ENCODE measurements at places on chromosomes 3 and 15.

DNA sequence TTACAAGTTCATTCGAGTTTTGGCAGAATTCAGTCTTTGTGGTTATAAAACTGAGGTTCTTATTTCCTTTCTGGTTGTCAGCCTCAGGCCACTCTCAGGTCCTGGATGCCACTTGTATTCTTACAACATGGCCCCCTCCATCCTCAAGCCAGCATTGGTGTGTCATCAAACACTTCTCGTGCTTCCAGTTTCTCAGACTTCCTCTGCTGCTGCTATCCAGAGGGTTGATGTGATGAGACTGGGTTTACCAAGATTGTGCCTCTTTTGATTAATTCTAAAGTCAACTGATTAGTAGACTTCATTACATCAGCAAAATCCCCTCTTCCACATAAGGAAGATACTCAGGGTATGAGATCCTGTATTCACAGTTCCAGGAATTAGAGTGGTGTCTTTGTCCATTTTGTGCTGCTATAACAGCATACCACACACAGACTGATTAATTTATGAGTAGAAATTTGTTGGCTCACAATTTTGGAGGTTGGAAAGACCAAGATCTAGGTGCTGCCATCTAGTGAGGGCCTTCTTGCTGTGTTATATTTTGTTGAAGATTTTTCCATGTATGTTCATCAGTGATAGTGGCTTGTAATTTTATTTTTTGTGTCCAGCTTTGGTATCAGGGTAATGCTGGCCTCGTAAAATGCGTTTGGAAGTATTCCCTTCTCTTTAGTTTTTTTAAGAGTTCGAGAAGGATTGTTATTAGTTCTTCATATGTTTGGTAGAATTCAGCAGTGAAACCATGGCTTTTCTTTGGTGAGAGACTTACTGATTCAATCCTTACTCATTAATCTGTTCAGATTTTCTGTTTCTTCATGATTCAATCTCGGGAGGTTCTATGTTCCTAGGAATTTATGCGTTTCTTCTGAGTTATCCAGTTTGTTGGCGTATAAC is 11.1 kb downstream of the LRCH3 start:
- no peak for DNase-seq

- DNase-seq, result no peak
These were observed 22.0 kb upstream of the BCL2L10 start for GRCh38 chr15:52134502-52135144.

DNA sequence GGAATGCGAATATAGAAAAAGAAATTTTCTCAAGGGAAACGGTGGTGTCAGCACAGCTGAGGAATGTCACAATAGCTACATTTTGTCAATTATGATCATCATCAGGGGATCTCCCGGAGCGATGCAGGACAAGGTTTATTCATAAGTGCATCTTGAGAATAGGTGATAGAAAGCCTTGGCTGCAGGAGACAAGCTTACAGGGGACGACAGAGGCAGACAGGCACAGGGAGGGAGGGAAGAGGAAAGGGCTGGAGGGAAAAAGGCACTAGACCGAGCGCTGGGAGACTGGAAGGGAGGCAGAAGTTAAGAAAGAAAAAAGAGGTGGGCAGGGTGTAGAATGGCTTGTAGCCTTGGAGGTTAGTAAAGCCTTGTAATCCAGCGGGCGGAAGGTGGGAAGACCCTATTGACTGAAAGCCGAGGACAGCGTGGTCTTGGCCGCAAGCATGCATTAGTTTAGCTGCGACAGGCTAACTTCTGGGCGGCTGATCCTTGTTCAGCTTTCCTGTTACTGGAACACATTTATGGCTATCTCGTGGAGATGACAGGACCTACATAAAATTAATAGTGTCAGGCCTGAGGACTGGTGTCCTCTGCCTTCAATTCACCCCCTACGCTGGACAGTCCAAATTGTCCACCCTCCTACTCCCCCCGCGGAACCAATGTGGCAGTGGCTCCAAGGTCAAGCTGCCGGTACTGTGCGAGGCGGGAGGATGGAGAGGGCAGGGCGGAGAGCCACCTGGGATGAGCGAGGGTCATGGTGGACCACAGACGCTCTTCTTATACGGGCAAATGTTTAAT is 1.4 kb upstream of the NECTIN3 start:
- peak; percentile 2 for DNase-seq

GRCh38 chr15:82146990-82147461 is 101.2 kb upstream of the MEX3B start:
- peak; percentile 93 for DNase-seq

- DNase-seq, result no peak
These were observed 569.2 kb downstream of the UNC13C start for GRCh38 chr15:54547491-54547890.

- no peak for DNase-seq
These were observed 576.4 kb downstream of the FHIT start for GRCh38 chr3:60674870-60675269.

DNA sequence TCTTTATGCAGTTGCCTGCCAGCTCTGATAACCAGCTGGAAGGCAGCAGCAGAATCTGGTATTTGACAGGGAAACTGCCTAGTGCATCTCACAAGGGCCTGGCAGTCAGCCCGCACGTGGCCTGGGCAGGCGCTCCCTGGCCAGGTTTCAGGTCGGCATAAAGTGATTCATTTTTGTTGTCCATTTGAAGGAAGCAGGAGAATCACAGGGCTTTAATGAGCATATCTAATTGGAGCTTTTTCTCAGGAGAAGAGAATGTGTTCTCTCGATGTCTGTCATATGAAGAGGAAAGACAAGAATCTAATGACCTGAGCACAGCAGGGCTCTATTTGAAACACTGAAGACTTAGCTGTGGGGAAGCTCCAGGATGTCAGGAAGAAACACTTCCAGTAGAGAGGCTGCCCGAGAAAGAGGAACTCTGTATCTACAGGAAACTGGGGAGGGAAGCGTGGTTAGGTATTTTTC is 98.8 kb upstream of the MB21D2 start:
- no peak for DNase-seq

DNA sequence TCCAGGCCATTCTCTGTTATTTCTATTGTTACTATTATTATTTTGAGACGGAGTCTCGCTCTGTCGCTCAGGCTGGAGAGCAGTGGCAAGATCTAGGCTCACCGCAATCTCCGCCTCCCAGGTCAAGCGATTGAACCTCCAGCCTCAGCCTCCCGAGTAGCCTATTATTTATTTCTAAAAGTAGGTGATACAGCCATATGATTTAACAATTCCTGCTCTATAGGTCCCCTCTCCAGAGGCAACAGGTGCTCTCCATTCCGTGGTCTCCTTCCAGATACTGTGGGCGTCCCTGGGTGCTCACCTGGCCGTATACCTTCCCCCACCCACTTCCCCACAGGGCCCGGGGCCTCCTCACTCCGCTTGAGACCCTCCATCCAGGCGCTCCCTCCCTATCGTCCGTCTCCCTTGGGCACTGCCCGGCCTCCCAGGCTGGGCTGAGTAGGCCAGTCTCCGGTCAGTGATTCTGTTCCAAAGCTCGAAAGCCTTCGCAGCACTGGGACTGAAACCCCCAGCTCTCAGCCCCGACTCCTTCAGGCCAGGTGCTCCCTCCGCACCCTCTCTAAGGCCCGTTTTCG is 708 bp upstream of the PTPN23 start:
- DNase-seq, result no peak

DNA sequence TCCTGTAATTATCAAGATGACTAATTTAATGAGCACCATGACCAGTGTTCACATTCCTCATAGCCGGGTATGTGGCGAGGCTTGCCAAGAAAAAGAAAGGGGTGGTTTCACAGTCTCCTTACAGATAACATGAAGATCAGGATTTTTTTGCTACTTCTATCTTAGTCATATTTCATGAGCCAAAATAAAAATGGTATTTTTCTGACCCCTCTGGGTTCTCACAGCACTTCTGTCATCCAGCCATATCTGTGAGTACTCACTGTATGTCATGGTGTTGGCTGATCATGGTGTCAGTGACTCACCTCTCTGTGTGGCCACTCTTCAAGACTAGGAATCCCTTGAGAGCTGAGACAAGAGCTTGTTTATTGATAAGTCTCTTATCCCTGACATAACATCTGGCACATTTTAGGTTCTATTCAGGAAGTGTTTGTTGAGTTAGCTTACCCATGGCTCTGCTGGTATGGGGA is 130.5 kb upstream of the LMCD1 start:
- DNase-seq, result peak; percentile 2

- no peak for DNase-seq
These were observed 53.7 kb upstream of the TRAK1 start for GRCh38 chr3:42037318-42037945.

GRCh38 chr3:114595522-114596028 is 301.7 kb downstream of the TIGIT start:
- DNase-seq, result no peak

DNA sequence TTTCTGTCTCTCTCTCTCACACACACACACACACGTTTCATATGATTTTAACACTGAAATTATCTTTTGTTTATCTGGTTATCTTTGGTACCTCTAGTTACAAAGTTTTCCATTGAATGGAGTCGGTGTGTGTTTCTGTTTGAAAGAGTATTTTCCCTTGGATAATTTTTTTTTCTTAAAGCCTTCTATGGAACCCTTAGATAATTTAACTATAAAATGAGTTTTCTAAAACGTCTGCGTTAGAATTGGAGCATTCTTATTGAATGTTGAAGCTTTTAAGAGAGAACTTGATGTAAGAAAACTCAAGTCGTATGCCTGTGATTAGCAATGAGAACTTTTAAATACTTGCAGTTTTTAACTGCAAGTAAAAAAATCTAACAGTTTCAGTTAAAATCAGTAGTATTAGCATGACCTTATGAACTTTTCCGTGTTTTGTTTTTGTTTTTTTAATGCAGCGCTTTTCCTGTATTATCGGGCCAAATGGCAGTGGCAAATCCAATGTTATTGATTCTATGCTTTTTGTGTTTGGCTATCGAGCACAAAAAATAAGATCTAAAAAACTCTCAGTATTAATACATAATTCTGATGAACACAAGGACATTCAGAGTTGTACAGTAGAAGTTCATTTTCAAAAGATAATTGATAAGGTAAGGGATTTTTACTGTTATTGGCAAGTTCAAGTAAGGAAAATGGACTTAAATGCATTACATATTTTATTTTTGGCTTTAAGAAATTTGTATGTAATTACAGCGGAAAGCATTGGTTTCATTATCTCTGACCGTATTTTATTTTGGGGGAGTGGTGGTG is 3.0 kb downstream of the SMC4 start:
- DNase-seq, result no peak

GRCh38 chr3:27910456-27910855 is 188.3 kb upstream of the EOMES start:
- no peak for DNase-seq

GRCh38 chr3:160205606-160206005 is 19.6 kb upstream of the C3orf80 start:
- no peak for DNase-seq

- DNase-seq, result peak; percentile 70
These were observed 120.9 kb downstream of the ZMAT3 start for GRCh38 chr3:178950676-178951075.

GRCh38 chr3:54120657-54121413 is 1.5 kb upstream of the CACNA2D3 start:
- peak; percentile 50 for DNase-seq

DNA sequence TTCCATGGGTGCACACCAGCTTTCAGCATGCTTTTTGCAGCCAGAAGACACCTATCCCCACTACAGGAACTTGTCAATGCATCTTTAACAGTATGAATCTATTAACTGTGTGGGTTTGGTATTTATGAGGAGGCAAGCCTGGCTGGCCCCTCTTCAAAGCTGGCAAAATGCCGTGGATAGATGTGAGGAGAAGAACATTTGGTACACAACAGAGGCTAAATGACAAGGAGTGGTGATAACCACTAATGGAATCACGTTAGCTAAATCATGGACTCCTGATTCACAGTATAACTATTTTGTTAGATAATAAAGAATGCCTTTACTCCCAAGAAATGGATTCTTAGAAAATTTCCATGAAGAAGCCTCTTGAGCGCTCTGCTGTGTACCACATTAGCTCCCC is 187.2 kb downstream of the CLSTN2 start:
- no peak for DNase-seq

GRCh38 chr3:84165328-84165727 is 793.5 kb upstream of the CADM2 start:
- DNase-seq, result peak; percentile 11

- peak; percentile 59 for DNase-seq
These were observed 147.7 kb downstream of the CADPS start for GRCh38 chr3:62727536-62727935.

DNA sequence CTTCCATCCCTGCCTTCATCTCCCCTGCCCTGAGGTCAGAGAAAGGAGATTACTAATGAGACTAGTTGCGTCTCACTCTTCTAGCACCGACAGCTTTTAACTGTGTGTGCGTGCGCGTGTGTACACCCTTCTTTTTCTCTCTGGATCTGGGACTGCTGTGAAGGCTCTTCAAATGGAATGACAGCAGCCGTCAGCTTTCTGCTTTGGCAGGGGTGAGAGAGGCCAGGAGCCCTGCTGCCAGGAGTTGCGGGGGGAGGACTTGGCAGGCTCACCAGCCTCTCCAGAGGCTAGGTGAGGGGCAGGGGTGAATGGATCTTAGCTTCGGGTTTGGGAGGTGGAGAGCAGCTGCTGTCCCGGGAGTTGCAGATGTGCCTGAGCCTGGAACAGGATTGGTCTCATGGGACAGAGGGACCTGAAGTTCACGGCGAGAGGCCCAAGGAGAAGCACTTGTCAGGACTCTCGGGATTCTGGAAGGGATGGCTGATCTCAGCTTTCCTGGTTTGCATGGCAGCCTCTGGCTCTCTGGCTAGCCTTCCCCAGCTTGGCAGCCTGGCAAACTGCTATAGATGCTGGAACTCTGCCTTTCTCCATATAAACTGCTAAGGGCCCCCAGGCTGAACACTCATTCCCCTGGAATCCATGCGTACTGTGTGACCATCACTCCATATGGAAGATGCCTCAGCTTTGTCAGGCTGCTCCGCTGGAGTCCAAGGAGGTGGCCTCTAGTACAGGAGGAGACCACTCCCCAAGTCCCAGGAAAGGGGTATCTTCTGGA is 16.6 kb downstream of the TEX264 start:
- DNase-seq, result no peak

GRCh38 chr3:111694471-111694870 is 99.3 kb upstream of the ZBED2 start:
- no peak for DNase-seq

GRCh38 chr3:33658621-33658990 is 59.4 kb downstream of the CLASP2 start:
- no peak for DNase-seq

DNA sequence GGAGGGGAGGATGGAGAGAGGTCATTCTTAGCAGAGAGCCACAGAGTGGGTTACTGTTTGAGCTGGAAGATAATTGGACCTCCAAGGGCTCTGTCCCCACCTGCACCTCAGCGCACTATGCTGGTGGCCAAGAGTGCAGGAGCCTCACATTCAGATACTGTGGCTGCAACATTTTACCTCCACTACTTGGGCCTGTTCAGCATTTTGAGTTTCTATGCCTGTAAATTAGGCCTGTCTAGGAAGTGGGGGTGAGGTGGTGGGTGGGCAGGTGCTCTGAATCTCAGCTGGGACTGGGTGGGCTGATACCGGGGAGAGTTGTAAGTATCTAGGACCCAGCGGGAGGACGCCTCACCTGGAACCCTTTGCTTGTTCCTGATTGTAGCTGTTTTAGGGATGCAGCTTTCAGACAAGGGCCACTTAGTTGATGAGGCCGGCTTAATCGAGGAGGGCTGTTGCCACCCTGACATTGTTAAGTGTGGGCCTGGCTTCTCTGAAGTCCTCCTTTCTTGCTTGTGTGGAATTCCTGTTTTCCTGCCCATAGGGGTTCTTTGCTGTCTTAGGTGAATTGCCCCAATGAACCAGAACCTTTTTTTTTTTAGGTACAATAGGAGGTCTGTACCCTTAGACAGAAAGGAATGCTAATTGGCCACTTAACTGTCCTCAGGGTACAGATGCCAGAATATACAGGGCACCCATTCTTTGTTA is 83.8 kb downstream of the SMAD3 start:
- DNase-seq, result no peak
